ENCODE measurements at places on chromosomes 4 and X.

DNA sequence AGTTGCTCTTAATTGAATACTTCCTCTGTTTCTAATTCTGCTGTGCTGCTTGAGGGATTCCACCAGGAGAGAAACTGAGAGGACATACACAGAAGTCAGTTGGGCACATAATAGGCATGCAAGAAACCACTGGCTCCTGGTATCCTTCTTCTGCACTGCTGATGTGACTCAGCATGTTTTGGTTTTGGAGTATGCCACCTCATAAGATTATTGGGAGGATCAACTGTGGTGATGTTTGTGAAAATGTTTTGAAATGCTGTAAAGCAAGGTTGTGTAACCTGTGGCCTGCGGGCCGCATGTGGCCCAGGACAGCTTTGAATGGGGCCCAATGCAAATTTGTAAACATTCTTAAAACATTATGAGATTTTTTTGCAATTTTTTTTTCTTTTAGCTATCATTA, 119.6 kb downstream of the GATB start:
- no peak for DNase-seq

- DNase-seq = no peak
These were observed 335.4 kb upstream of the FAT1 start for GRCh38 chr4:187059021-187059420.

DNA sequence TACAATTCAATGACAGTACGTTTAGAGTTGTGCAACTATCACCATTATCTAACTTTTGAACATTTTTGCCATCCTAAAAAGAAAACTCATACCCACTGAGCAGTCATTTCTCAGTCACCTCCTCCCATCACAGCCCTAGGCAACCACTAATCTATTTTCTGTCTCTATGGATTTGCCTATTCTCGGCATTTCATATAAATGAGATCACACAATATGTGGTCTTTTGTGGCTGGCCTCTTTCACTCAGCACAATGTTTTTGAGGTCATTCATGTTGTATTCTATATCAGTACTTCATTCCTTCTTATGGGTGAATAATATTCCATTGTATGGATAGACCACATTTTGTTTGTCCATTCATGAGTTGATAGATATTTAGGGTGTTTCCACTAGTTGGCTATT, 103.0 kb downstream of the PPEF1 start:
- DNase-seq = no peak

- no peak for DNase-seq
These were observed 12.8 kb upstream of the IGFBP7 start for GRCh38 chr4:57122959-57123358.

DNA sequence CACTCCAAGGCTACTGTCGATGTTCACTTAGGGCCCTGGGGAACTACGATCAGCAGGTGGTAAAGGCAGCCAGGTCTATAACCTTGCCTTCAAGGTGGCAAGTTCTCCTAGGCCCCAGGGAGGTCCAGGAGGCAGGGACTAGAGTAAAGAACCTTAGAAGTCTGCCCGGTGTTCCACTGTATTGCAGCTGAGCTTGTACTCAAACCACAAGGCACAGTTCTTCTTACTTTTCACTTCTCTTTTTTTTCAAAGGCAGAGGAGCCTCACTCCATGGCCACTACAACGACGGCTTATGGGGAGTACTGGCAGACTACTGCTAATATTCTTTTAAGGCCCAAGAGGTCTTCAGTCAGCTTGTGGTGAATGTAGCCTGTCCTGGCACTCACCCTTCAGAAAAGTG, 78.8 kb upstream of the GPR174 start:
- no peak for DNase-seq

- DNase-seq = no peak
These were observed 104.9 kb upstream of the CENPE start for GRCh38 chr4:103303011-103303410.

GRCh38 chr4:176745902-176746301, 46.8 kb downstream of the VEGFC start:
- DNase-seq = no peak

- DNase-seq = no peak
These were observed 58.1 kb downstream of the RAB40A start for GRCh38 chrX:103461156-103461555.

DNA sequence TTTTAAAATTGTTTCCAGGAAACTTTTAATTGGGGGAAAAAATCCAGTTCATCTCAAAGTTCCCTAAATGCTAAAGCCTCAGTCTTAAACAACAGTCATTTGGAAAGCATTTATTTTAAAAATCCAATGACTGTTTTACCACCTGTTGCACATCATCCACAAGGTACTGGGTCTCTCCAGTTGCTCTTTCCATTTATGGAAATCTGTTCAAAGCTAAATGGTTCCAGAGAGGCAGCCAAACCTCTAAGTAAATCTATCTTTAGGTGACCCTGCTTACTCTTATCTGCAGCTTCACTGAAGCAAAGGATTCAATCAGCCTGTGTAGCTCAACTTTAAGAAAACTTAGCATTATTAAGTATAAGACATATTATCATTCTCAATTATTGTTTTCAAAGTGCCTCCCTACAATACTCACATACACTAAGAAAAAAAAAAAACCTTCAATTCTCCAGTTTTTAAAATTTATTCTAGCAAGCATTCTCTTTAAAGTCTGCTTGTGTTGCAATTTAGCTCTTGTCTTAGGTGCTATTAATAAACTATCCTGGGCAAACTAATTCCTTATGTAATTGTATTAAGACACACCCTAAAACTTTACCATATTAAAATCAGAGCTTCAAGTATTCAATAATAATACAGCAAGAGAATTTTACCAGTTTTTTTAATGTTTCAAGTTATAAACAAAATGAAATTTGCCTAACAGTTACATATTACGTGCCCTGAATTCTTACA, 60.6 kb downstream of the NOCT start:
- DNase-seq = no peak

GRCh38 chr4:104941661-104942062, 205.0 kb upstream of the TET2 start:
- no peak for DNase-seq

DNA sequence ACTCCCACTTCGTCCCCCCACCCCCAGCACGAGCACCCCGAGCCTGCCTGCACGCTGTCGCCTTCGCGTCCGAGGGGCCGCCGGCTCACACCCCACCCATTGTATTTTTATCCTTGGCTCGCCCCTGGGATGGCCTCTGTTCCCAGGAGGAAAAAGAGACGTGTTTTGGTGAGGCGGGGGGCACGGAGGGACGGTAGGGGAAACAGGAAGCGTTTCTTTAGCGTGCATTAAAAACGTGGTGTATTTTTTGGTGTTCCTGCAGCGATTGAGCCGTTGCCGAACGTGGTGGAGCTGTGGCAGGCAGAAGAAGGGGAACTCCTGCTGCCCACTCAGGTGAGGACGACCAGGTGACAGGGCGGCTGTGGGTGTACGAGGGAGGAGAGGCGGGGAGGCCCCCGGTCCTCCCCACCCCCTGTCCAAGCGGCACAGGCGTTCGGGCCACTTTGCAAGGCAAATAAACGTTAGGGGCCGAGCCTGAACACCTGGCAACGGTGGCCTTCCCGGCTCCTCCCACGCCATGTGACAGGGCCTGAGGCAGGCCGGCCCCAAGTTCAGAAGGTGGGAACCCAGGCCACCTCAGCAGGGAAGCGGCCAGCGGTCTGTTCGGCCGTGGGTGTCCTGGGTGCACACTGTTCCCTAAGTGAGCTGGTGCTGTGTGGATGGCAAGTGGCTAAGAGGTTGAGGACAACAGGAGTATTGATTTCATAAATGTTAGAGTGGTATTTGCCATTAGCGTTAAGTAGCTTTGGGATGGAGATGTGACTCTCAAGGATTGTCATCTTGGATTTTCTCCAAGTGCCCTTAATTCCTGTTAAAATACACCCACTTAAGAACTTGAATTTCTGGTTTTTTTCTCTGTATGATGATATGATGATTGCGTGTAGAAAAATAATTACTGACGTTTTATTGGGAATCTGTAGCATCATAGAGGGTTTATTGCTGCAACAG, 1.1 kb downstream of the TMEM131L start:
- peak; percentile 58 for DNase-seq

GRCh38 chrX:95156566-95156965, 1482.6 kb downstream of the FAM133A start:
- no peak for DNase-seq

GRCh38 chrX:16903274-16904022, 33.3 kb upstream of the RBBP7 start:
- no peak for DNase-seq

DNA sequence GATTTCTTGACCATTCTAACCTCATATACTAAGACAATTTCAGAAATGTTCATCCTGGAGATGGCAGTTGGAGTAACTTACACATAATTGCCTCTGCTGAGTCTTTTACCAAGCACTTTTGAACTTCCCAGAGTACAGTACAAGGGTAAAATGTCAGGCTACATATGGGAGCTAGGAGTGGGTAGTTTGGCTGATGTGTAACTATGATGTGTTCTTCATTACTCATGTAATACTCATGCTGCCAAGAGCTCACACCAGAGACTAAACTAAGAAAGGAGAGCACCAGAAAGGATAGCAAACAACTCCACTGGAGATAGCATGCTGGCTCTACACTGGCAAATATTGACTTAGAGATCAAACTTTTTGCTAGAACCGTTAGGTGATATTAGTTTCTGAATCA, 194.0 kb downstream of the PDGFRA start:
- no peak for DNase-seq

- DNase-seq = no peak
These were observed 611.2 kb downstream of the RPA4 start for GRCh38 chrX:97494756-97495372.

GRCh38 chr4:62271107-62271506, 1071.0 kb downstream of the ADGRL3 start:
- no peak for DNase-seq

DNA sequence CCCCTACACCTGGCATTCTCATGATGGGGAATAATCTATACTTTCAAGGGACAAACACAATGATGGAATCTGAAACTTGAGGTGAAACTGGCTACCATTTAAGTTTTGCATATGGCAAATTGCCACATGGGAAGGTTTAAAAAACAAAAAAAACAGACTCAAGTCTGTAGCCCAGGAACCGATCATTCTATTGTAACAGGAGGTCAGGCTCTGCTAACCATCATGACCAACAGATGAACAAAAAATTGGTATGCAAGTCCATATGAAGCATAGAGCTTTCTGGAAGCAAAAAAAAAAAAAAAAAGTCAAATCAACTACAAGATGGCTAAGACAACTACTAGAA, 594.3 kb upstream of the DIPK2B start:
- no peak for DNase-seq

GRCh38 chrX:136196691-136197155, 49.4 kb downstream of the FHL1 start:
- DNase-seq = no peak

DNA sequence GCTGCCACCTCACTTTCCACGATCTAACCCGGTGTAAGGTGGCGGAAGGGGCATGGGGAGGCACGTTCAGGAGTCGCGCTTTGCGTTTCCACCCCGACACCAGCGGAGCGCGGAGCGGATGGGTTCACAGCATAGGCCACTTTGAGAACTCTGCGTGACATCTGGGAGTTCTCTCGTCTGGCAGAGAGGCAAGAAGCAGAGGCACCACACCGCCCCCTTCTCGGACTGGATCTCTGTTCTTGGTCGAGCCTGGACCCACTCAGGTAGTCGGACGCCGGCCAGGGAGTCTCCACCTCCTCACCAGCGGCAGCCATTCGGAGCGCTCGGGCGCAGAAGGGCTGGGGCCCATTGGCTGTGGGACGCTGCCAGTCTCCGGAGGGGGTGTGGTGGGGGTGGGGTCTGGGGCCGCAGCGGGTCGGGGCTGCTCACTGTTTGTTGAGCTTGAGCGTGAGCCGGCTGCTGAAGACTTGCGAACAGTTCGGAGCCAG, at the start of gene DACH2:
Gene DACH2, plus strand, starts transcription at position 428 of the 488 bp plus-strand sequence.
- peak; percentile 25 for DNase-seq

DNA sequence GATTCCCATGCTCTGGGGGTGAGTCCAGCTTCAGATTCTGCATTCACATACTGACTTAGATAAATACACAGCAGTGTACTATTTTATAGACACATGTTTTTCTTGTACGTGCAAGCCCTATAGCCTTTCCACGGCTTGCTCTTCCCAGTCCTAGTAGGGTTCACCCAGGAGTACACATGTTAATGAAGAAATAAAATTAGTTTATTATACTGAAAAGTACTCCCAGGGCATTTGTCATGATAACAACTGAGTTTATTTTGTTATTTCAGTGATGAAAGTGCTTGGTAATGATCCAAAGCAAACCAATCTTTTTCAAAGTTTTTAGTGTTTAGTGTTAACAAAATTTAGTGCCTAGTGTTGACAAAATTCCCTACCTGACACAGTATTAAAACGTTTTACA, 21.3 kb downstream of the MAPK10 start:
- DNase-seq = no peak

DNA sequence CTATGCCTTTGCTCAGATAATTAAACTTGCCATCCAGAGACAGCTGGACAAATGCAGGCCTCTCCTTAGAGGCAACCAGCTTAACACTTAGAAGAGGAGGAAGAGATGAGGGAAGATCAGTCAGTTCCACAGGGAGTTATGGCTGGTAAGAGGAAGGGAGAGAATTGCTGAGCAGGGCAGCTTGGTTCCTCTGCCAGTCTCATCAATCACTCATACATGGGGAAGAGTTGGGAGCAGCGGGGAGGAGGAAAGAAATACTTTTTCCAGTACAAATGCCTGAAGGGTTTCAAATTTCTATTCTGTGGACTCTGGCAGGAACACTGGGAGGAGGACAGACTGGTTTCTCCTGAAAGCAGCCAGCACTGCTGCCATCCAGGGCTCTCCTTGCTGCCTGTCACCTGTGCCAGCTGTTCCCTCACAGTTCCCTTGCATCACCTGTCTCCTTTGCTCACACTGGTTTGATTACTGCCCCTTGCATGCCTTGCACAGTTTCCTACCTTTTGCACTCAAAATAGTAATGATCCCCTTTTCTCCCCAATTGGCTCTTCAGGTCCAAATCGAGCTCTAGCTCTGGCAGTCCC, 59.5 kb downstream of the PGRMC2 start:
- no peak for DNase-seq

GRCh38 chrX:113545040-113545439, 704.4 kb upstream of the AMOT start:
- no peak for DNase-seq

DNA sequence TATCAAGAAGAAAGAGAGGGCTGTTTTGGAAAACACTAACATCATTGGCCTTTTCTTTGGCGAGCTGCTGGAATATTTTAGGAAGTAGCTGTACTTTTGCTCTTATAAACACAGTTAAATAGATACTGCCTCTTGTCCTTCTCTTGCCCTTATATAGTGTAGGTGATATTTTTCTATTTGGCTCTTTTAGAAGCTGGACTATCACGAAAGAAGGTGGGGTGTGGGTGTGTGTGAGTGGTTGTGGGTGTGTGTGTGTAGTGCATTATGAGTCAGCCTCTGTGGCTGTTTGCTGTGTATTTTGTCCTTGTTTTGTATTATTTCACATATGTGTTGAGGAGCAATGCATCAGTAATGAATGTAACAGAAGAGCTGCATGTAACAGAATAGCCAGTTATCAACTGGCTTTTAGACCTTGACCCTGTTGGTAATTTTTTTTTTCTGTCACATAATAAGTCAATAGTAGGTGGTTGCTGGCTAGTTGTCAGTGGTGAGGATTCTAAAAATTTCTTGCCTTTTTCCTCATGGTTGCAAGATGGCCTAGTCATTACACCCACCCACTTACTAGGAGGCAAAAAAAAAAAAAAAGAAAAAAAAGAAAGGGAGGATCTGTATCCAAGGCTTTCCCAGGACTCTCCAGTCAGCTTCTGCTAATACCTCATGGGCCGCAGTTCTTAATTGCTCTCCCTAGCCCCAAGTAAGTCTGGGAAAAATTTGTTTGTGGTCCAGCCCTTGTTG, 23.8 kb downstream of the ARHGAP10 start:
- DNase-seq = no peak

All from activated naive CD4-positive, alpha-beta T cell treated with Interleukin-2 at 50 U/mL for 16 hours (primary cell).